GM23248 (cell line): ENCODE measurements at places on chromosomes 2 and 18.

GRCh38 chr2:221571551-221572218 lies 419 bp downstream of the EPHA4 start:
- DNase-seq, result peak; percentile 77

GRCh38 chr2:39563572-39563971 lies 102.1 kb upstream of the TMEM178A start:
- DNase-seq, result no peak

GRCh38 chr2:5664278-5664681 lies 27.9 kb upstream of the SOX11 start:
- no peak for DNase-seq

DNA sequence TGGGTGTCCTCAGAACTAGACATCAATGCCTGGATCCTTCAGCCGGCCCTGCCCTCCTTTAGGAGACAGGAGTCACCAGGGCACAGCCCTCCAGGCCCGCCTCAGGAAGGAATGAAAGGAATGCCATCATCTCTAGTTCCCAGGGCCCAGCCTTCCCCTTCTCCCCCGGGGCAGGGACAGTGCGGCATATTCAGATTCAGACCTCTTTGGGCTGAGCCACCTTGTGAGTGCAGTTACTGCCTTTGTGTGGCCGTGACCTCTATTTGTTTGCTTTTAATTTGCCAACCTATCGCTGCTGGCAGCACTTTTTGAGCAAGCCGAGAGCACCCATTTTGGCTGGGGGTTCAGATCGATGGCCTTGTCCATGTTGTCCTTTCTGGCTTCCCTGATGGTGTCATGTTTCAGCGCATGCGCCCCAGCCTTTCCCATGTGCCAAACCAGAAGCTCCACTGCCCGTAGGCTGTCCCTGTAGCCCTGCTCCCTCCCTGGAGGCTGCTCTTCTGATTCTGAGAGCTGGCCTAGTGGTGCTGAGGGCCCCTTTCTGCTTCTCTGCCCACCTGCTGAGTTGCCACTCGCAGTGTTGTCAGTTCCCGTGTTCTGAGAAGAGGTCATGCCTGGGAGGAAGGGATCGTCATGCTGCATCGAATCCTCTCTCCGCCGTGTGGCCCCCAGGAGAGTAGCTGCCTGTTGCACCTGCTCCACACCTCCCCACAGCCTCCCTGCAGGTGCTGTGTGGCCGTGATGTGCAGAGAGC lies 10.9 kb downstream of the ANKRD23 start:
- DNase-seq, result no peak

GRCh38 chr2:189142893-189143759 lies 36.4 kb downstream of the COL5A2 start:
- DNase-seq, result peak; percentile 76

DNA sequence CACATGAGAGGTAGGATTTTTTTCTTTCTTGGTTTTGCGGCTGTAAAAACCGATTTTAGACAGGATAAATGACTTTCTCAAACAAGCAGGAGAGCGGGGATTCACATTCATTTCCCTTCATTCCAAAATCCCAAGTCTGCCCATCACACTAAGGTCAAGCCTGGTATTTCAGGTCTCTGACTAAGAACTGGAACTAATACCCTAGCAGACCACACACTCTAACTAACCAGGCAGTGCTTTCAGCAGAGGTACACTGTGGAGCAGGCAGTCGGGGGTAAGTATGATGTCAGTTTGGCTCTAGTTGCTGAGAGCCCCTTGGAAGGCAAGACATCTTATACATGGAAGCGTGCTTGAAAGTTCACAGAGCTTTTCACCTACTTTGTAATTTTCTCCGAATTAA lies 128.1 kb upstream of the LHCGR start:
- no peak for DNase-seq

DNA sequence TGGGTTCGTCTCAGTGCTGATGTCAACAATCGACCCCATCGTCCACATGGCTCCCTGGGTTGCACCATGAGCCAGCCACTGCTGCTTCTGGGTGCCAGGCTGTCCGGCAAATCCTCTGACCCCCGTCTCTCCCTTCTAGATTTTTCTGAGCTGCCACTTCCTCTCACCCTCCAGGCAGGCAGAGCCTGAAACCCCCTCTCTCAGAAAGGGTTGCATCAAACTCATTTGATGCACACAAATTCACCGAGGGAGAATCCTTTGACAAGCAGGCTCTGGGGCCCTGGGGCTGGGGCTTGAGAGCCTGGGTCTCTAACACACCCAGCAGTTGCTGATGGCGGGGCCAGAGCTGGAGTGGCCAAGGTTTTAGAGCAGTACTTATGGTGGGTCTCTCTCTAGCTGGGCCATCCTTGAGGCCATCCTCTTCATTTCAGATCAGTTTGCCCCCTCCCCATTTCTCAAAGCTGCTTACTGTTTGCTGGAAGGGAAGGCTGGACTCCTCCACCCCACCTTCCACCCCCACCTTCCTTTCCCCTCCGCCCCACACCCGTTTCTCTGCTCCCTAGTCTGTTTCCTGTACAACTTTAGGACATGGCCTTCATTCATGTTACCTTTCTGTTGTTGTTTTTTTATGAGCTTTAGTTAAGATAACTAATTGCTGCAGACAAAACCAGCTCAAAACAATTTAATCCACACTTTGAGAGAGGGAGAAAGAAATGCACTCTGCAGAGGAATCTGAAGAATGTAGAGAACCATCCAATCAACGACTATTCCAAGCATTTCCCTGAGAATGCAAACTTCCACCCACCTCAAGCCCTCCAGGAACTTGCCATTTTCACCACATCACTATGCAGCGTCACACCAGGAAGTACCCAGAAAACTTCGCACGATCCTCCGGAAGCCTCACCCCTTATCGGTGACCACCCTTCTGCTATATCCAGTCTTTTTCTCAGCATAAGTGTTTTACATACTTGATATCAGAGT lies 69.5 kb downstream of the ARL4C start:
- peak; percentile 37 for DNase-seq

DNA sequence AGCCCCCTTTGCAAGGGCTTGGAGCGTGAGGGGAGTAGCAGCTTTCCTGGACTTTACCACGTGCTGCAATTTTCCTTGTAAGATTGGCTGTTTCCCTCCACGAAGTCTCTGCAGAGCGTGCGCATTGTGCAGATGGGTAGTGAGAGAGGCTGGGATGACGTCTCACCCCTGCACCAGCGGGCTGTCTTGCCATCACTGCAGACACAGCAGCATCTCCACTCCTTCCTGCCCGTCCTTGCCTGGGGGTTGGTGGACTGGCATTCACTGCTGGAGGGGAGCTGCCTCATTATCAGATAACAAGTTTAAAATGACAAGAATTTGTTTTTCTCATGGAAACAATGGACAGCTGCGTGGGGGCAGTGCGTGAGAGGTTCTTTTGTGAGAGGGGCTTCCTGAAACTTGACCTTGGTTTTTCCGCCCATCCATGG lies 45.3 kb upstream of the HS6ST1 start:
- DNase-seq, result no peak

DNA sequence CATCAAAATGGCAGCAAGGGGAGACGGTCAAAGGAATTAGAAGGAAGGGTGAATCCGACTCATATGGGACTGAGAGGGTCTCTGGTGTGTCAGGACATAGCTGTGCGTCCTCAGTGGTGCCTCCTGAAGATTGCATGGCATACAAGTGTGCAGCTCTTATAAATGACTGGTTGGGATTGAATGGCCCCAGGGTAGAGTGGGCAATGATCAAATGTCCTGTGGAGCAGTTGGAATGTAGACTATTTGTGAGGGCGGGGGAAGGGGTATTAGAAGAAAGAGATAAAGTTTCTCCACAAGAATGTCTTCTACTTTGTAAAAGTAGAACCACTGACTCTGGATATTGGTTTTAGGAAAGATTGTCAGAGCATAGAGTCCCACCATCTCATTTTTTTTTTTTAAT lies 24.6 kb downstream of the CTLA4 start:
- DNase-seq, result no peak

DNA sequence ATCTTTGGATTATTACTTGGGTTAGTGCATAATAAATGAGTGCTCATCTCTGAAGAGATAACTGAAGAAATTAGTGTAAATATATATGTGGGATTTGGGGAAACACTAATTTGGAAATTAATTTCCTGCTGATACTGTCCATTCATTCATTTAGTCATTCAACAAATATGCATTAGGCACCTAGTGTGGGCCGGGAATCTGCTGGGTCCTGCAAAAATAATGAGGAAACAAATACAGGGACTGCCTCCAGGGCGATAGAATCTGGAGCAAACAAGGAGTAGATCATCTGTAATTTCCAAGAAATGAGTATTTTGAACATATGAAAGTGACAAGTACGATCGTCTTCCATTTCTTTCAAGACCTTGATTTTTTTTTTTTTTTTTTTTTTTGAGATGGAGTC lies 203.7 kb upstream of the LYPD1 start:
- DNase-seq, result no peak

GRCh38 chr2:137493261-137493660 lies 471.0 kb upstream of the HNMT start:
- DNase-seq, result no peak

GRCh38 chr2:43486603-43487002 lies 109.2 kb downstream of the THADA start:
- no peak for DNase-seq

GRCh38 chr2:221343524-221343923 lies 228.6 kb downstream of the EPHA4 start:
- no peak for DNase-seq

- peak; percentile 72 for DNase-seq
Measured at GRCh38 chr2:45119855-45120254, 110.6 kb upstream of the SIX2 start.

GRCh38 chr2:240879105-240879504 lies 10.5 kb downstream of the AGXT start:
- no peak for DNase-seq

- no peak for DNase-seq
Measured at GRCh38 chr2:219672406-219672805, 45.0 kb downstream of the SLC4A3 start.

GRCh38 chr2:177599139-177599688 lies 206.6 kb downstream of the AGPS start:
- DNase-seq, result no peak

GRCh38 chr2:43906448-43907109 lies 67.8 kb downstream of the ABCG8 start:
- no peak for DNase-seq

GRCh38 chr2:157777427-157777826 lies 98.7 kb downstream of the ACVR1 start:
- DNase-seq, result peak; percentile 70

DNA sequence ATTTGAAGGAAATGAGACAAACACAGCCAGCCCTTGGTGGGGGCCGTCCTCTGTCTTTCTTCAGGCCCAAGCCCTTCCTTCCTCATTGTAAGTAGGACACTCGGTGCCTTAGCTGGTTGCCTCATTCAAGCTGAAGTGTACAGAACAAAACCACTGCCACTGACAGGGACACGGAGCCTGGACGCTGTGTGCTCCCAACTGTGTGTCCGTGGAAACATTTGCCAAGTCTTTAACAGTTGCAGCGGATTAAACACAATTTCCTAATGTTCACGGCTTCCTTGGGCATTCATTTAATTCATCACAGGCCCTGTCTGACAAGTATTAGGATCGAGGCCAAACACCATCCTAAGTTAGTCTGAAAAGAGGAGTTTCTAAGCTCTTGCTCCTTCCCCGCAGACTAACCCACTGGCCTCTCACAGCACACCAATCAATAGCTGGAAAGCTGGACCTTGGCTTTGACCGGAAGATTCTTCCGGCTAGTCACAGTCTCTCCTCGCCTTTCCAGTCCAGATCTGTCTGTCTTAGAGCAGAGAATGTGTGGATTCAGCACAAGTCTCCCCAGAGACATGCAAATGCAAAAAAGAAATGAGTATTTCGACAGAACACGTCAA lies 68.7 kb upstream of the ACSL3 start:
- DNase-seq, result peak; percentile 23

GRCh38 chr2:171652416-171652785 lies 34.9 kb upstream of the DYNC1I2 start:
- peak; percentile 80 for DNase-seq

GRCh38 chr18:78115896-78116561 lies 863.6 kb upstream of the SALL3 start:
- no peak for DNase-seq

- DNase-seq, result no peak
Measured at GRCh38 chr2:3706892-3707291, 3.5 kb downstream of the DCDC2C start.

DNA sequence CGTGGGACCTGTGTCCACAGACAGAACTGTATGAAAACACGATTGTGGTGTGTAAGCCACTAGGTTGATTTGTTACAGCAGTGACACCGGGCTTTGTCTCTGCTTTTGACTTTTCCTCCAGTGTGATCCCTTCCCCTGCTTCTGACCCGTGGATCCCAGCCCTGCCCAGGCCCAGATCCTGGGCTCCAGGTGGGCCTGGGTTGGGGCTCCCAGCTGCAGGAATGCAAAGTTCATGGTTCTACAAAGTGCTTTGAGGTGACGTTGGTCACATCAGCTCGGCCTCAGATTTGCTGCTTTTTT lies 26.8 kb downstream of the HPCAL1 start:
- no peak for DNase-seq

DNA sequence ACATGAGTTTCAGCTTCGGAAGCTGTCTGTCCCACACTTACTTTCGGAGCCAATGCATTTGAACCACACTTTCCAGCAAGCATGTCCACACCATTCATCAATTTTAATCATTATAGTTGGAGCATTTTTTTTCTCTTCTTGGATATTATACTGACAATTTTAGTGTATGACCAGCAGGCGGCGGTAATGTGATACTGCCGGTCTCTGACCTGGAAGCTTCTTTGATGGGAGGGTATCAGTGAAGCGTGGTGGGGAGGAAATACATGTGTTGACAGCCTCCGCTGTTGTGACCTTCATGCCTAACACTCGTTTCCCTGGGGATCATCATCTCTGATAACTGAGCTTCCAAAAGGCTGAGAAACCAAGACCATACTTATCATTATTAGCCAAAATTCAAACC lies 231.7 kb downstream of the GBX2 start:
- DNase-seq, result no peak

- no peak for DNase-seq
Measured at GRCh38 chr18:9095297-9096006, 7.0 kb upstream of the NDUFV2 start.

DNA sequence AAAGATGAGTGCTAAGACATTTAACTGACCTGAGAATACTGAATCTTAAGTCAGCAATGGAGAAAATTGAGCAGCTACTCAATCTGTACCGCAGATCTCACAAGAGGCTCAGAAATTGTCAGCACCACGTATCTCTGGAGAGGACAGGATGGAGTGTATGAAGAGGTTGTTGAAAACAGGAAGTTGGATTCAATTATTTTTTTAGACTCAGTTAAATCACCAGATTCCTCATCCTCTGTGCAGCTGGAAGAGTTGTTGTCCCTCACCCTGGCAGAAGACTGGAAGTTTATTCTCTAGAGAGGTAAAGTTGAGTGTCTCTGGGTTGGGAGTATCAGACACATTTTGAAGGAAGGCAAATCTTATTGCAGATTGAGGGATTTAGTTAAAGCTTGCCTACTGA lies 114.9 kb upstream of the NT5C1B start:
- no peak for DNase-seq

GRCh38 chr2:128378231-128379020 lies 59.8 kb upstream of the HS6ST1 start:
- DNase-seq, result no peak

DNA sequence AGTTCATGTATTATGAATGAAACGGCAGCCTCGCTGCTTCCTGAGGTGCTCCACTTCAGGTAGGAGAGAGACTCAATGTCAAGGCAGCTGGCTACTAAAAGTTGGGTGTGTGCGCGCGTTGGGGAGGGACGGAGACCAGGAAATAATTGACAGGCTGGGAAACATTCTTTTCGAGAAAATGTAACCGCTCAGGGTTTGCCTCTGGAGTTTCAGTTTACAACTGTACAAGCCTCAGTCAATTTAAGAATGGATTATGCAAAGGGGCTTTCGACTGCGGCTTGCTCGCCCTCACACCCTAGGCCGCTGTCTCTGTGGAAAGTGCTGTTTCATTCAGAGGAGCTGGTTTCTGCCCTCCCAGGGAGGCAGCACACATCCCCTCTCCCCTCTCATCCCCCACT lies 4.4 kb upstream of the SPRED2 start:
- peak; percentile 63 for DNase-seq

GRCh38 chr18:31657823-31658669 lies 26.3 kb downstream of the B4GALT6 start:
- DNase-seq, result no peak
